ENCODE measurements at places on chromosomes 3 and 15.

- peak; percentile 14 for DNase-seq
Observed at GRCh38 chr3:110027446-110028080, 690.2 kb upstream of the DPPA4 start.

GRCh38 chr15:83365370-83365938 is 81.0 kb upstream of the BNC1 start:
- DNase-seq, result peak; percentile 44

GRCh38 chr3:149203758-149204157 is 17.9 kb downstream of the CP start:
- no peak for DNase-seq

GRCh38 chr3:122003112-122003511 is 18.9 kb downstream of the ILDR1 start:
- DNase-seq, result no peak

GRCh38 chr15:39313881-39314280 is 267.0 kb upstream of the THBS1 start:
- DNase-seq, result no peak

- DNase-seq, result no peak
Observed at GRCh38 chr3:70180664-70181063, 131.8 kb downstream of the MDFIC2 start.

DNA sequence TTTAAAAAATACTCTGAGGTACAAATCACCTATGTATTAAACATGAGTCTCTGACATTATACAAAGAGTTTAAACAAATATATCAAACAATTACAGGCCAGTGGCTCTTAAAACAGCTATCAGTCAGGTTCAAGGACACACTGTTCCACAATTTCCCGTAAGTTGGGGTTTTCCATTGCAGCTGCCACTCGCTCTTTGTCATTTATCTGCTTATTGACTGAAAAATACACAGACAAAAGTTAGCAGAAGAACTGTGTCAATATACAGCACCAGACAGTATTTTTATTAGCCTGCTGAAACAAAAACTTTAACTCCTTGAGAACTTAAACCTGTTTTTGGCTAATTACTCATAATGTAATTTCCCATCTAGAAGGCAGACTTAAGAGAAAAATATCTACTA is 20.8 kb downstream of the CIAO2A start:
- DNase-seq, result no peak

DNA sequence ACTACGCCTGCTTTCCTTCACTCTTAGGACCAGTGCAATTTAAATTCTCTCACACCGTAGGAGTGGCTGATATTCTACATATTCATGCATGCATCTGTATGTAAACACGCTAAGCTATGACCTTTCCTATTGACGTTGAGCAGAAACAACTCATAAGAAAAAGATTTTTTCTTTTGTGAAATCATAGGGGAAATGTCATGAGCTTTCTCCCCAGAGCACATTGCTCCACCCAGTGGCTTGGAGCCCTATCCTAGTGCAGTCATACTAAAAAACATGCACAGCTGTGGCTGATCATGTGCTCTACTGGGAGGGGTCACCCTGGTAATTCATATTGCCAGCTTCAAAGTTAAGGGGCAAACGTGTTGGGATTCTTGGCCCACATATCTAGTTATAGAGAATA is 1.8 kb upstream of the MESD start:
- DNase-seq, result no peak

DNA sequence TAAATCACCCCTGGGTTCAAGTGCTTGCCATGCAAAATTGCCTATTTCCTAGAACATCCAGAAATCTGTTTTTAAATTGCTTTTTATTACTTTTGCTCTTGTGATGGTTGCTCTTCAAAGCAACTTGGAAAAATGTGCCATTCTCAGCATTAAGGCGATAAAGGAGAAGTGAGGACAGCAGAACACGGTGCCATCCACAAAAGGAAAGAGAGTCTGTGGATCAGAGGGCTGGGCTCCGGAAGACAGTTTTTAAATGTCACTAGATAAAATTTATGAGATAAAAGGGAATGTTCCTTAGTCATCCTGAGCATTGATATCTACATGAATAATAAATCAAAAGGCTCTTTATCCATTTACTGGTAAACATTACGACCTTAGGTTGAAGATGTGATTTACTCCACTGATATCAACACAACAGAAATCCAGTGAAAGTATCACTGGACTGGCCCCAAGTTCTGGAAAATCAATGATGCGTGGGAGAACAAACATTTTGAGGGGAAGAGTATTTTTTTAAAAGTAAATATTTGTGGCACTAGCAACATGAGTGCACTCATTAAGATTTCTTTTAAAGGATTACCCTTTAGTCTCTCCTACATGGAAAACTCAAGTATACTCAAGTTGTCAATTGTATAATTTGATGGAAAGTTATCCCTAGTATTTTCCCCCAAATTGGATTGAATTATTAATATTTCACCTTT is 554.7 kb downstream of the FHIT start:
- DNase-seq, result no peak

- DNase-seq, result no peak
Observed at GRCh38 chr3:53800041-53800906, 45.9 kb downstream of the CHDH start.

DNA sequence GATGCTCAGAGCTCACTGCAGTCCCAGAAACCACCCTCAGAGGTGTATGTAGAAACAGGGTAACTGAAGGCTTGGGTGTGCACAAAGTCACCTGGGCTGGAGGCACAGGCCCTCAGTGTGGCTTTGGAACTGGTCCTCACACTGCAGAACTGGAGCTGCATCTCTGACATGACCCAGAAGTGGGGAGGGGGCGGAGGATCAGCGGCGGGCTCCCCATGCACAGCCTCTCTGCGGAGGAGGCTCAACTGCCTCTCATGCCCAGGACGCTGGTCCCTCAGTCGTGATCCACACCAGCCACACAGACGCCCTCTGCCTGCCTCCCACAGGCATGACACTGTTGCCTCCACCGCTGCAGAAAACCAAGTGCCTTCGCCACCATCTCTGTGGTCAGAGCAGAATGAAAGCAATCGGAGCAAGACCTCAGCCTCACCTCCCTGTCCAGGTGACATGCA is 73.7 kb downstream of the TM2D3 start:
- no peak for DNase-seq

- no peak for DNase-seq
Observed at GRCh38 chr3:52208556-52208955, 10.6 kb downstream of the ALAS1 start.

- no peak for DNase-seq
Observed at GRCh38 chr15:37375519-37375918, 275.2 kb upstream of the MEIS2 start.

DNA sequence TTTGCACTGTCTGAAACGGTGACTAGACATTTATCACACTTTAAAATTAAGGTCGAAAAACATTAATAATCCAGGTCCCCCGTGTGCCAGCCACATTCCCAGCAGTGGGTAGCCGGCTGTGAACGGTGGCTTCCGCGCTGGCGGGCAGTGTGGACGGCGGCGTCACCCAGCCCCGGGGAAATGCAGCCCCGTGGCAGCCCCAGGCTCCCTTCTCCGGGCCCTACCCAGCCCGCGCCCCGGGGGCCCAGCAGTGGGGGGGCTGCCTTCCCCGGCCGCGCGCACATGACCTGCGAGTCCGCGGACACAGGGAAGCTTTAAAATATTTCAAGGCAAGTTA is 25.3 kb downstream of the GABRA5 start:
- DNase-seq, result no peak

GRCh38 chr3:189375532-189375931 is 203.8 kb downstream of the TPRG1 start:
- no peak for DNase-seq

DNA sequence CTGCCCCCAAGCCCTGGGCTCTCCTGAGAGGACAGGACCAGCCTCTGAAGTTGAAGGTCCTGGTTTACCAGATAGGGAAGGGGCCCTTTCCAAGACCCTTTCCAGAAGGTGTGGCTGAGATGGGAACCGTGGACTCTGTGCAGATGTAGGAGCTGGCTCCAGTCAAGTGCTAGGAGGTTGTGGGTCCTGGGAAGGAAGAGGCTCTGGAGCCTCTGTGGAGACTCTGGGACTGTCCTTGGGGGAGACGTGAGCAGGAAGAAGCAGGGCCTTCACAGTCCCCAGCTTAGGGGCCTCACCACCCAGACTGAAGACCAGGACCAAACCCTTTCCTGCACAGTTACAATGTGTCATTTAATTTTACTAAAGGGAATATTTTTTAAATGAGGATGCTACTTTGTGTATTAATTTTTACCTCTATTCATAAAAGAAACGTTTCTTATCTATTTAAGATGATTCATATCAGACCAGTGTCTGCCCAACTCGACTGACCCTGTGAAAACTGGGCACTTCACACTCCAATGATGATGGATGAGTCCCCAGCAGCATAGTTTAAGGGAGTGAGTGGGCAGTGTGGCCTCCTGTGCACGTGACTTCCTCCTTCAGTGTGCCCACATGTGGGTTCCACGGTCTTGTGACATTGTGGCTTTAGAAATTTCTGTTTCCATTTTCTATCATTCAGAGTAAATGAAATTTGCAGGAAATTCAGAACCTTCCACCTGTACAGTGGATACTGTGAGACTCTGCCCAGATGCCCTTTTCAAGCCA is 10.9 kb downstream of the CCR5AS start:
- no peak for DNase-seq

GRCh38 chr3:141242377-141243092 is 10.9 kb downstream of the PXYLP1 start:
- DNase-seq, result no peak

- no peak for DNase-seq
Observed at GRCh38 chr3:12312010-12312409, 23.1 kb downstream of the PPARG start.

Measured in nucleus accumbens (tissue), 56 donors.